Kidney tubule cell (primary cell): ENCODE measurements at places on chromosomes 12 and 14.

- peak; percentile 89 for DNase-seq
Measured at GRCh38 chr14:95255487-95255886, 64.2 kb downstream of the CLMN start.

GRCh38 chr12:15289192-15289591 is 33.1 kb upstream of the PTPRO start:
- peak; percentile 2 for DNase-seq

DNA sequence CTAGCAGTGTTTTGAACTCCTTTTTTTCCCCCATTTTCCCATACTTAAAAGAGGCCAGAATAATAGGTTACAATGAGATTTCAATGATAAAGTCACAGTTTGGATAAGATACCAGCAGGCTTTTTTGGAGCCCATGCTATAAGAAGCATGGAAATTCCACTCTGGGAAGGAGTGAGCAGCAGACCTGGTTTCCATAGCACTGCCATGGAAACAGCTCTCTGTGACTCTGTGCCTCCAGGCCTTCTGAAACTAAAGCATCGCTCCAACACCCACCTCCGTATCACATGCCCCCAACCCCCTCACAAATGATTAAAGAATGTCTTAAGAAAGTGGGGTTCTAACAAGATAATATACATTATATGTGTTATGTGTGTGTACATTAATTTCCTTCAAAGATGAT is 165.0 kb downstream of the GRIN2B start:
- DNase-seq, result peak; percentile 30

GRCh38 chr12:118982984-118983761 is 1.8 kb downstream of the SRRM4 start:
- DNase-seq, result no peak

DNA sequence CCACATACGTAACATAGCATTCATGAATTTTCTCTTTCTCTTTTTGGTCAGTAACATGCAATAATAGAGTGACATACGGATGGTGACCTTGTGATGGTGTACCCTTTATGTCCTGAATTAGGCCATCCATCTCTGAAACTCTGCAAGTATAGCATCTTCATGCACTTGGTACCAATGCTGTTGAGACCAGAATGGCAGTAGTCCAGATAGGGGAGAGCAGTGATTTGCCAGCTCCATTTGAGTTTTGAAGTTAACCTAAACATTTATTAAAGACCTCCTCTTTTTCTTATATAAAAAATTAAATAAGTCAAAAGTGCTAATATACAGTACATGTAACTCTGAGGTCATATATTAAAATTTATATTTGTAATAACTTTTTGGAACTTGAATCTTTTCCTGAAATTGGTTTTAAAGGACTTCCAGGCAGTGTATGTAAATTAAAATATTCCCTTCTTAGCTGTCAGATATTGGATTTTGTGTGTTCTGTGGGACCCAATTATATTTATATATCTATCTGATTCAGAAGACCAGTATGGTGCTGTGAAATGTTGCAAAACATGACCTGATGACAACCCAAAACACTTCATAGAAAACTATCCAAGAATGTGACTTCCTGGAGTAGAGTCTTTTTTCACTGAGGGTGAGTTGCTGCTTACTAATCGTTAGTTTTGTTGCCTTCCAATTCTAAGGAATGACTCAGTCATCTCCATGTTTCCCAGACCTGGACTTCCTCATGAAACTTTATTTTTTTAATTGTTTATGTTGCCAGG is 3.5 kb downstream of the ELK3 start:
- DNase-seq, result peak; percentile 98

DNA sequence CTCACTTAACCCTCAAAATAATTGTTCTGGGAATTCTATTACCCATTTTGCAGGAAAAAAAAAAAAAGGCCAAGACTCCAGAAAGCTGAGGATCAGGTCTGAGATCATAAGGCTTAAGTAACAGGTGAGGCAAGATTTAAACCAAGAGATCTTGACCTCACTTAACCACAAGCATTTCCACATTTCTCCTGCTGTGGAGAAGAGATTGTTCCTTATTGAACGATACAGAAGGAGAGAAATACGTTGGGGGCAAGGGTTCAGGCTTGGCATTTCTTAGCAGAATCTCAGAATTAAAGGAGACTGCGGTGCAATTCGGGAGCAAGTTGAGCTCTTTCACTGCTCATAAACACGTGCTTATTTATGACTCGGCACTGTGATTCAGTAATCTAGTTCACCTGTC is 885.3 kb upstream of the TMEM132C start:
- DNase-seq, result peak; percentile 45

DNA sequence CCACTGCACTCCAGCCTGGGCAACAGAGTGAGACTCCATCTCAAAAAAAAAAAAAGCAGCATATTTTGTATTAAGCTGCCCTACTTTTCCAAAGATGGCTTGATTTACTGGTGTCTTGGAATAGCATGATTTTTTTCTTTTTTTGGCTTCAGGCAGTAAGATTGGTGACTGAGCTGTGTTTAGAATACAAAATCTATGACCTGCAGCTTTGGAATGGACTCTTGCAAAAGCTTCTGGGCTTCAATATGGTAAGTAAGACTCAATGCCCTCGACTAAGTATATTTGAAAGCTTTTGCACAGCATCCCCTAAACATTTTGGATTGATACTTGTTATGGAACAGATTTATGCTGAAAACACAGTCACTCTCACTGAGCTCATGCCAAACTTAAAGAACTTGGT is 87.8 kb downstream of the KNTC1 start:
- DNase-seq, result no peak

DNA sequence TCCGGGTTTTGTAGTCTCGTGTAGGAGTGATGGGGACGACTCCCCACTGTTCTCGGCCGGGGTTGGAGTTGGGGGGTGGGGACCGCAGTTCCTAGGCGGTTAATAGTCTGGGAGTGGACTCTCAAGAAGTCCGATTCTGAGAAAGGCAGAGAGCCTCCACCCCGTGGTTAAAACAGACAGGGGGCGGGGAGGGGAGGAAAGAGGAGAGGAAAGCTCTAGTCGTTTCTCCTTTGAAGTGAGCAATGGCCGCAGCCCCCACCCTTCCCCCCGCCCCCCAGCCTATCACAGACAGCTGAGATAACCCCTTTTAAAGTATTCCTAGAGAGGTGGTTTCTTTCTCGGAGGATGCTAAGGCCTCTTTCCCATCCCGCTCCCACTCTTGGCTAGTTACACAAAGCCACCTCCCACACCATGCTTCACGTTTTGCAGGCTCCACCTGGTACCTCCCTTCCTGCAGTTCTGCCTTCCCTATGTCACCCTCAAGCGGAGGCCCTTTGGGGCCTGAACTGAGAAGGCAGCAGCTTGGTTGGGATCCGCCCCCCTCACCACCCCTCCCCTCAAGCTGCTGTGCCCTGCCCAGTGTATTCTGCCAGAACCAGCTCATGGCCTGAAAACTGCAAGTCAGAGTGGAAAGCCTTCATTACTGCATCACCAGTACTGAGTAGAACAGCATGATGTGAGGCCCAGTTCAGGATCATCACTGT is 853 bp downstream of the USP5 start:
- peak; percentile 70 for DNase-seq

GRCh38 chr12:44334347-44334746 is 498.5 kb downstream of the TMEM117 start:
- peak; percentile 27 for DNase-seq

DNA sequence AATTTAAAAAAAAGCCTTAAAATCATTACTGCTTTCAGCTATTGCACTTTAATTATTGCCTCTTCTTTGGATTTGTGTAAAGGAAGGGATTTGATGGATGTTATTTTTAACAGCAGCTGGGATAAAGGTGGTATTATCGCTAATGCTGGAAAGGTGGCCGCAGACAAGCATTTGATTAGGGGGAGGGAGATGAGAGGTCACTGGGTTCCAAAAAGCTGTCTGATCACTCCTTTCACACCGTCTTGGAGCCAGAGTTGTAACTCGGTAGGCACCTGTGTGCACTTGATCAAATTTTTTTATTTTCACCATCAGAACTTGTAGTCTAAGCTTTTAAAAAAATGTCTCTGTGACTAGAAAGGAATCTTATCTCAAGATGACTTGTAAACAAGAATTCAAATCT is 99.8 kb downstream of the AKAP6 start:
- no peak for DNase-seq

DNA sequence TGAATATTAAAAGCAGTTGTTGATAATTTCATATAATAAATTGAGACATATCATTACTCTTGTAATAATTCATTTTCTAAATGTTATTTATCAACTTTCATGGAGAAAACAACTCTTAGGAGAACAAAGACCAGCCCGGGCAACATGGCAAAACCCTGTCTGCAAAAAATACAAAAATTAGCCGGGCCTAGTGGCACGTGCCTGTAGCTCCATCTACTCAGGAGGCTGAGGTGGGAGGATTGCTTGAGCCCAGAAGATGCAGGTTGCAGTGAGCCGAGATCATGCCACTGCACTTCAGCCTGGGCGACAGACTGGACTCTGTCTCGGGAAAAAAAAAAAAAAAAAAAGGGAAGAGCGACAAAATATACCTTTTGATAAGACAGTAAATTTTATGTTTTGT is 21.2 kb downstream of the SLC35E3 start:
- DNase-seq, result no peak

DNA sequence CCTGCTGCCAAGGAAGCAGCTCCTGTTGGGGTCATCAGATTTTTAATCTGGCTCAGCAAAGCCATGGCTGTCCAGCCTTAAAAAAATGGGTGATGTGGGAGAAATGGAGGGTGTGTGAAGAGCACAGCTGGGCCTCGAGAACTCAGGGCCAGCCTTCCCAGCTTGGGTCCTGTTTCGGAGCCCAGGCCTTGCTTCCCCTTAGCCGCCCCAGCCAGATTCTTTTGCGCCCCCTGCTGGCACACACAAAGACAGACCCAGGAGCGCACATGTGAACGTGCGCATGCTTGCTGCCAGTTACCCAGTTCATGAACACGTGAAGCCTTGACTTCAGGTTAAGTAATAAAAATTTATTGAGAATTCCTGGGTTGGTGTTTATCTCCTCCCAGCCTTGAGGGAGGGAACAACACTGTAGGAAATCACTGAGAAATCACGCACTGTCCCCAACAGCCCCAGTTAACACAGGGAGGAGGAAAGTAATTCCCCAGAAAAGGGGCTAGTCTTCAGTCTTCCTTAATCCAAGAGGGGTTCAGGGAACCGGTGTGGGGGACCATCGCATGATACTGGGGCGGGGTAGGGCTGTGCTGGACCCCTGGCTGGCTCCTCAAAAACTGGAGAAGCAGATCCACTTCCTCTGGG is 5.3 kb downstream of the PHB2 start:
- peak; percentile 84 for DNase-seq

- DNase-seq, result no peak
Measured at GRCh38 chr12:57549909-57550640, at the start of gene KIF5A. TSS of gene KIF5A (plus strand) at chr12:57550044. CDS start at chr12:57550272, 228 bp downstream.

DNA sequence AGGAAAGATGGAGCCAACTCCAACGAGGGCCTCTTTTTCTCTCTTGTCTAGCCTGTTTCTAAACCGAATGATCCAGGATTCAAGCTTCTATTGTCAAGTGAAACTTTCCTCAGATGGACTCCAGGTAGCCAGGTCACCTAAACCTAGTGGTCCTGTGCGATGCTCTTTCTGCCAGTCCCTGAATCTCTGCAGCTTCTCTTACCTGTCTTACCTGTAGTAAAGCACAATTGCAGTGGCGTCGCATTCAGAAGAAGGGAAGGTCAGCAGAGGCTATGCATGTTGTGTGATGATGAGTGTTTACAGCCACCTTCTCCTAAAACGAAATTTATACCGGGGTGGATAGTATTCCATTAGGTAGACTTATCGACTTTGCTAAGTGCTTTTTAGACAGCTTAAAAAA is 47.4 kb upstream of the TRAF3 start:
- no peak for DNase-seq

DNA sequence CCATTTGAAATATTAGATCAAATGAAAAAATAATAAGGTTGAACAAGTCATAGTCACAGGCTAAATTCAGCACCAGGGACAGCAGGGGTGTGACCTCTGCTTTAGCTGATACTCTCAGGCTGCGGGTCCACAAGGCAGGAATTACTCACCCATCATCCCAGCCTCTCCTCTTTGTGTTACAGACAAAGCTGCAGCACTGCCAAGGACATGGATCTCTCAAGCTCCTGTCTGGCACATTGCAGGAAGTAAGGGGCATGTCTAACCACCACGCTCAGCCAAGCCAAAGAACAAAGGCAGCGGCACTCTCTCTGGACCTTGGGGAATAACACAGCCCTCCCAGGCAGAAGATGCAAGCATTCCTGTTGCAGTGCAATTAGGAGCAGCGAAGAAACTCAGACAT is 783.8 kb downstream of the VRK1 start:
- DNase-seq, result no peak

- DNase-seq, result peak; percentile 83
Measured at GRCh38 chr12:113049976-113050742, 6.4 kb upstream of the DTX1 start.

DNA sequence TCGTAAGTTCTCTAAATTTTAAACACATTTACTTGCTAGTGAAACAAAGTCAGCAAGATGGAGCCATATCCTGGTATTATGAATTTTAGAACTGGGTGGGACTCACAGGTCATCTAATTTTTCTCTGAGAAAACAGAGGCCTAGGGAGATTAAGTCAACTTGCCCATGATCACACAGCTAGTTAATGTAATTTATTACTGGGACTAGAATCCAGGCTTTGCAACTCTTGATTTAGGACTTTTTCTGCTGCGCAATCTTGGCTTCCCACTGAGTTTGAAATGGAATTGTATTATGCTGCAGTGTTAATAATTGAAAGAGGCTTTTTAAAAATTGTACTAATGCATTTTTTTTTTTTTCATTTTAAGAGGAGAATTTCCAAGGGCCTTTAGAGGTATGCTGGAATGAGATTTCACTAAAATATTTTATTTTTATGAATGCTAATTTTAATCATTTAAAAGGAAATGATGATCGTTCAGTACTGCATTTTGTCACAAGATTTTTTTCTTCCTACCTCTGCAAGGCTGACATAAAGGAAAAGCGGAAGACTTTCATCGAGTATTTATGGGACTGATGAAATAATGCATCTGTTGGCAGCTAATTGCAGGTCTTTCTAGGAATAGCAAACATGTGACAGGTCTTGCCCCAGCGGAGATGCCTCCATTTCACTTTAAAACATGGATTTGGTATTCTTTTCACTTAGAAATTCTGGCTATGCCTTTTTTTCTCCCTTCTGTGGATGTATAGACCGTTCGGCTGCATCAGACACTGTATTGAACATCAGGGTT is 9.6 kb downstream of the CRADD start:
- DNase-seq, result no peak

GRCh38 chr12:109695961-109696461 is 17.6 kb upstream of the FAM222A start:
- DNase-seq, result no peak

DNA sequence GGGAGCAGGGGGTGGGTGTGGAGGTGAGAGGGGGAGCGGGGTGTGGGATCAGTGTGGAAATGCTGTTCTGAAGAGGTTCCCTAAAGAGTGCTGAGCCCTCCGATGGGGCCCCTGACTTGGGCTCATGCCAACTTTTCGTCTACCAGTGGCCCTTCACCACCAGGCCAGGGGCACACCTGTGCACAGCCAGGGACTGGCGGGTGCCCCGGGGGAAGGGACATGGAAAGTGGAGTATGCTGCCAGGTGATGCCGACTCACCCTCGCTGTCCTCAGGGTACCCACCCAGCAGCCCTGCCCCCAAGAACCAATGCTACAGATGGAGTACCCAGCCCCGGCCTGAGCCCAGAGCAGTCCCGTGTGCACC is 26.2 kb downstream of the AMN start:
- no peak for DNase-seq
